ENCODE measurements at places on chromosomes 13 and 19. TPM values are rescaled to one million over a fixed set of nuclear protein-coding genes. Genes with fewer than 3 reads are reported as not detected.

GRCh38 chr13:32016119-32016518, 15.5 kb upstream of the FRY start:
- DNase-seq = no peak

- DNase-seq = no peak
These were observed 186.8 kb upstream of the PRR20A start for GRCh38 chr13:56953965-56954364.

- DNase-seq = no peak
These were observed 15.7 kb downstream of the TMEM143 start for GRCh38 chr19:48348045-48348444.

DNA sequence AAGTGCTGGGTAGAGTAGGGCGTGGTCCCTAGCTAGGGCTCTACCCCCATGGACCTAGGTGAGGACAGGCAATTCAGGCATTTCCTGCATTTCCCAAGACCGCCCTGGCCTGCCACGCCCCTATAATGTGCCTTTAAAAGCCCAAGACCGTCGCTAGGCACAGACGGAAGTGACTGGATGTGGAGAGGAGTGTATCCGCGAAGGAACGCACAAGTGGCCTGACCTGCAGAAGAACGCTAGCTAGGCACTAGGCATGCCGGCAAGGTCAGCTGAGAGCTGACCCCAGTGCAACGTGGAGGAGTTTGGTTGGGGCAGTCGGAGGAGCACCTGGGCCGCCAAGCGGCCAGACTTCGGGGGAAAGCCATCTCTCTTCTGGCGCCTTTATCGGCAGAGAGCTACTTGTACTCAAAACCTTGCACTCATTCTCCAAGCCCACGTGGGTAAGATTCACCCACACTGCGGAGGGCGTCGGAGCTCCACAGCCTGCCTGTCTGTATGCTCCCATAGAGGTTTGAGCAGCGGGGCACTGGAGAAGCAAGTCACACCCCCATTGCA, 370.0 kb downstream of the FGF9 start:
- DNase-seq = no peak

- no peak for DNase-seq
These were observed 42.4 kb downstream of the ADGRE3 start for GRCh38 chr19:14632286-14632685.

- DNase-seq = no peak
These were observed 14.9 kb downstream of the TIMM13 start for GRCh38 chr19:2412449-2412848.

GRCh38 chr13:76720821-76721220, 165.4 kb downstream of the KCTD12 start:
- DNase-seq = no peak

DNA sequence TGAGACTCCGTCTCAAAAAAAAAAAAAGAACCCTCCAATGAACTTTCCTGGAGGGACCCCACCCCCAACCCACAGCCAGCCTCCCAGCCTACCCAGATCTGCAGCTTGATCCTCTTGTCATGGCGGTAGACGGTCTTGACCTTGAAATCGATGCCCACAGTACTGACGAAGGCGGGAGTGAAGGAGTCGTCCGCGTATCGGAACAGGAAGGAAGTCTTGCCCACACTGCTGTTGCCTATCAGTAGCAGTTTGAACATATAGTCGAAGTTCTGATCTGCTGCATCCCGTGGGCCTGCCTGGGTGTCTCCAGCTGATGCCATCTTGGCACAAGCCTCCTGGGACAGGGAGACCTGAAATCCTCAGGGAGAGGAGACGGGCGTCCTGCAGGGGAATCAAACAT, 2.4 kb downstream of the RAB3D start:
- no peak for DNase-seq

DNA sequence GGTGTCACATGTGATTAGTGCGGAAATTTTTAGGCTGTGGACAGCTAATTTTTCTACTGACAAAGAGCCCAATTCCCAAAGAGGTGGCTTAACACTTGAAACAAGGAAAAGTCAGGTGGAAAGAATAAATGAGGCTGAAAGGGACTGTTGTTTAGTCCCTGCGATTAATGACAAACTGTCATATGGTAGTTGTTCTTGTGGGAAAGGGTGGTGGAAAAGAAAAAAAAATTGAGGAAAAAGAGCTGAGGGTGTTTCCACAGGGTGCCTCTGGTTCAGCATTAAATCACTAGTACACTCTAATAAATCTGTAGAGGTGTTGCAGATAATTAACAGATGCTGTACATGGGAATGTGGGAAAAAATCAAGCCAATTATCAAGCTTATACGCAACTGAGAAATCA, 300.7 kb downstream of the DNAJC15 start:
- DNase-seq = no peak

DNA sequence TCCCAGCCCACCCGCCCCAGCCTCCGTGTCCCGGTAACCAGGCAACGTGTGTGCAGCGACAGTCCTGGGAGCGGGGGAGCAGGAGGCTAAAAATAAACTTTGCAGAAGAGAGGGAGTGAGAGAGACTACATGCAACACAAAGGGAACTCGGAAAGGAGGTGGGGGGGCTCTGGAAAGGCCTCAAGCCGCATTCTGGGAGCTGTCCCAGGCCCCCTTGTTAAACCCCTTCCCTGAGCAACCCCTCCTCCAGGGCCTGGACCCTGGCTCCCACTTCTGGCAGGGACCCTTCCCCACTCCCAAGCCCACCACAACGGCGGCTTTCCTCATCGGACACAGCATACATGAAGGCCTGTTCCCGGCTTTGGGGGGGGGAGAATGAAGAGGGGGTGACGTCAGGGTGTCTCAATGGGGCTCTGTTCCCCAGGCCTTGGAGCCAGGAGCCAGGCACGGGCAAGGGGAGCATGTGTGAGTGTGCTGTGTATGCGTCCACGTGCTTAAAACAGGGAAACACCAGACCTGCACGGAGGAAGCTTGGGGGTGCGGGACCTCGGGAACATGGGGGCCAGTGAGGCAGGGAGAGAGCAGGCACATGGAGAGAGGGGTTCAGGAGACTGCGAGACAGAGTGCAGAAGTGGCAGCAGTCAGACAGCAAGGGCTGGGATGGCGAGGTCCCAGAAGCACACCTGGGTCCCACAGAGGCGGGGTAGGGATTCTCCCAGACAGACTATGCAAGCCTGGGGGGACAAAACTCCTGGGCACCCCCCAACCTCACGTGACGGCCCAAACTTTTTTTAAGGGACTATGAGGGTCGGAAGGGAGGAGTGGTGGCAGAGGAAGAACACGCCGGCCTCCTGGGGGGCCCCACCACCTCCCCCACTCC, 2.3 kb downstream of the ERF start:
- no peak for DNase-seq

DNA sequence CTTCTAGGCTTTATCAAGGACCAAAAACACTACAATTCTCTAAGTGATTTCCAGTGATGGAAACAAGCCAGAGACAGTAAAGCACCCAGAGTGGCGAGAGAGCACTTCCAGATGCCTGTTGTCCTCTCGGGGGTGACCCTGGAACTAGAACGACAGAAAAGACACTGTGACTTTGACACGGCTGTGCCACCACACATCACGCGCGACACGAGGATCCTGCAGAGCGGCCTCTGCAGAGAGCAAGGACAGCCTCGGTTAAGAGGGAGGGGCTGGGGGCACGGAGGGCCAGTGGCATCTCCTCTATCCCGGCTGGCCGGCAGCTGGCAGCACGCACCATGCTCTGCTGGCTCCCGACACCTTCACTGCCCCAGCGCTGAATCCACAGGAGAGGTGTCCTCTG, 42.3 kb downstream of the SUGP2 start:
- DNase-seq = no peak

GRCh38 chr19:42254850-42255765, at the start of gene ERF:
Gene ERF, minus strand, starts transcription at chr19:42255128. Its CDS starts 129 bp downstream, at chr19:42254999.
- DNase-seq = peak; percentile 94

DNA sequence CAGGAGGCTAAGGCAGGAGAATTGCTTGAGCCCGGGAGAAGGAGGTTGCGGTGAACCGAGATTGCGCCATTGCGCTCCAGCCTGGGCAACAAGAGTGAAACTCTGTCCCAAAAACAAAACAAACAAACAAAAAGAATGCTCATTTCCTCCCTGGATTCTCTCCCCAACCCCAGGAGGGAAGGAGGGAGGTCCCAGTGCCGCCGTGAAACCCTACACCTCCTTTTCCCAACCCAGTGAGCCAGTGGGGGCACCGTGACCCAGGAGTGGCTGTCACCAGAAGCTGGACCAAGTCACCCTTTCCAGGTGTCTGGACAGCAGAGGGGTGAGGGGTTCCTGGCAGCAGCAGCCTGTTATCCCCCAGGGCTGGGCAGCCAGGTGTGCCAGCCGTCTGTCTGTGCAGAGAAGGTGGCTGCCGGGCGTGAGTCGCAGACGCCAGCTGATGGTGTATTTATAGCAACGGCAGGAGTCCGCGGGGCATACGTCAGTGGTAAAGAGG, 23.5 kb downstream of the NFIC start:
- no peak for DNase-seq

GRCh38 chr13:49082653-49083536, 107.2 kb downstream of the FNDC3A start:
- DNase-seq = no peak

The FAM216B gene
- total RNA-seq = not detected

The S1PR4 gene
- not detected for total RNA-seq

The CEACAM20 gene
- total RNA-seq = not detected

The IGFL1 gene
- total RNA-seq = not detected

The FCAR gene
- not detected for total RNA-seq

The PINLYP gene
- total RNA-seq = 0.96 TPM

Measured in glutamatergic neuron (in vitro differentiated cells).